ENCODE measurements at places on chromosomes 7 and 10. TPM values are rescaled to one million over a fixed set of nuclear protein-coding genes. Genes with fewer than 3 reads are reported as not detected.

The CALY gene
- not detected for polyA plus RNA-seq

The MINDY4 gene
- 1.3 TPM for polyA plus RNA-seq

DNA sequence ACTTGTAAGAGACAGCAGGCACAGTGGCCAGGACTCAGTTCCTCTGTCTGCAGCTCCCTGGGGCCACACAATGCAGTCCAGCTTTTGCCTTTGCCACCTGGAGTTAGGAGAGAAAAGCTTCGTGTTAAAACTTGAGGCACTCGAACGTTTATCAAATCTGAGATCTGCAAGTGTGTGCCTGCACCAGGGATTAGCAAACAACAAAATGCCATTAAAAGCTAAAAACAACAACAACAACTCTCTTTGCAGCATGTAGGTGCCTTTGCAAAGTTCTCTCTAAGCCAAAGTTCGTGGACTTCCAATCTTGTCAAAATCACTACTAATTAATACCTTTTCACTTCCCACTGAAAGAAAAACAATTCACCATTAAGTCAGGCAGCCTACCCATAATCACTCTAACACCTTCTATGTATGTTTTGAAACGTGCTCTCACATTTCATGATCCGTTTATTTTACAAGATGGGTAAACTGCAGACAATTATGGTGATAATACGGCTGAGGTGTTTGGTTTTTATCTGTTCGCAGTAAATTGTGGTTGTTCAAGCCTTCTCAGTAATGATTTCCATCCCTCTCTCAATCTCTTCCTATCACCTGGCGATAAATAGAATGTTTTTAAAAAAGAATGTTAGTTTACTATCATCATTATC is 36.2 kb upstream of the SDK1 start:
- no peaks in the 10 kb centered on the region for H3K36me3 ChIP-seq
- H3K27ac ChIP-seq: no peak overlapping the region
- no peaks in the 10 kb centered on the region for H3K4me1 ChIP-seq
- no peak for DNase-seq
- no peaks in the 10 kb centered on the region for H3K27me3 ChIP-seq

GRCh38 chr7:29276199-29276598 is 81.6 kb downstream of the CHN2 start:
- H3K27ac ChIP-seq: no peak overlapping the region
- H3K27me3 ChIP-seq: no peaks in the 10 kb centered on the region
- H3K36me3 ChIP-seq: no peaks in the 10 kb centered on the region
- no peak overlapping the region for H3K4me3 ChIP-seq

GRCh38 chr7:130113887-130114286 is 43.6 kb downstream of the KLHDC10 start:
- no peak overlapping the region for H3K27ac ChIP-seq
- DNase-seq: no peak
- H3K36me3 ChIP-seq: no peaks in the 10 kb centered on the region
- no peaks in the 10 kb centered on the region for H3K27me3 ChIP-seq
- no peaks in the 10 kb centered on the region for H3K4me1 ChIP-seq

Data from heart left ventricle (tissue), 16 donors.